ENCODE measurements at places on chromosomes 5 and 9.

- DNase-seq: no peak
Observed at GRCh38 chr9:110133608-110134210, 74.2 kb downstream of the C9orf152 start.

DNA sequence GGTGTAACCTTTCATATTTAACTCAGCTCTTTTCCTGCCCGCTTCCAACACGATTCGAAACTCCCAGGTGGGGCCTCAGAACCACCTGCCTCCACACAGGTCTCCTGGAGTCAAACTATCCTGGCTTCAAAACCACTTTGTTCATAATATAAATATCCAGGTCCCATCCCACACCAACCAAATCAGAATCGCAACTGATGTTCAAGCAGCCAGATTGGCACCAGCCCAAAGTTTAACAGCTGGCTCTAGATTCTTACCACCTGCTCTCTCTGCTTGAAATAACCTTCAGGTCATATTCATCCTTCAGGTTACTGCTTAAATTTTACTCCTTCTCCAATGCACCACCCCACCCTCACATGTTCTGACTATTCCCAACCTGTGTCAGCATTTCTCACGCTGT, 231.4 kb upstream of the TRPM3 start:
- no peak for DNase-seq

GRCh38 chr5:132464156-132464939, 26.2 kb downstream of the IRF1 start:
- DNase-seq: no peak

- DNase-seq: no peak
Observed at GRCh38 chr9:71830929-71831328, 62.6 kb upstream of the CEMIP2 start.

DNA sequence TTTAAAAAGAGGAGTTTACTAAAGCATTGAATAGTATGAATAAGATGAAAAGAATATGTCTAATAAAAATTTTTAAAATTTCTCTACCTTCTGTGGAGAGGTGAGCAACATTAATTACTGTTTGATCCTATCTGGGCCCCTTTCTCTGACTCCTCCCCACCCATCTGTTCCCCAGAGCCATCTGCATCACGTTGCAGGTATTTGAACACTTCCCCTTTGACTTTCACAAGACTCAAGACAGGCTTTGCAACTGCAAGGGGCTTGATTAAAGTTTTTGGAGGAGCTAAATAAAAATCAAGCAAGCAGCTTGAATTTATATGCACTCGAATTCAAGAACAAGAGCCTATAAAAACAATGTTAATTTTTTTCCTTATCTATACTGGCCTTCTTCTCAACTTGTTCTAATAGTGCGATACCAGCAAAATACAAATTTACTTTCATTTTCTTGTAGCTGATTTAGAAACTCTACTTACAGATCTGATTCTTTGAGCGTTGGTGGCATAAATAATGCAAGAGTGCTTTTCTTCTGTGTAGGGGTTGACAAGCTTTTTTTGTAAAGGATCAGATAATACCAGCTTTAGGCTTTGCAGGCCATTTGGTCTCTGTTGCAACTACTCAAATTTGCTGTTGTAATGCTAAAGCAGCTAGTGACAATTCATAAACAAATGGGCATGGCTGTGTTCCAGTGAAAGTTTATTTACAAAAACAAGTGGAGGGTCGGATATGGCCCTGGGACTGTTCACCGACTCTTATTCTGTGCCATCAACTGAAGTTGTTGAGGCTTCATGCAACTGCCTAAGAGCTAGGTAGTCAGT, 21.2 kb downstream of the TXNDC8 start:
- DNase-seq: no peak

All from stimulated activated CD4-positive, alpha-beta T cell treated with anti-CD3 and anti-CD28 coated beads, Interleukin-1b, Interleukin-23, amount 100 ng/mL, for 24 hours (primary cell).